Fibroblast of skin of left quadriceps (primary cell): ENCODE measurements at places on chromosomes 1 and 21.

- no peak for DNase-seq
Observed at GRCh38 chr1:167935216-167936067, 1.0 kb upstream of the DCAF6 start.

DNA sequence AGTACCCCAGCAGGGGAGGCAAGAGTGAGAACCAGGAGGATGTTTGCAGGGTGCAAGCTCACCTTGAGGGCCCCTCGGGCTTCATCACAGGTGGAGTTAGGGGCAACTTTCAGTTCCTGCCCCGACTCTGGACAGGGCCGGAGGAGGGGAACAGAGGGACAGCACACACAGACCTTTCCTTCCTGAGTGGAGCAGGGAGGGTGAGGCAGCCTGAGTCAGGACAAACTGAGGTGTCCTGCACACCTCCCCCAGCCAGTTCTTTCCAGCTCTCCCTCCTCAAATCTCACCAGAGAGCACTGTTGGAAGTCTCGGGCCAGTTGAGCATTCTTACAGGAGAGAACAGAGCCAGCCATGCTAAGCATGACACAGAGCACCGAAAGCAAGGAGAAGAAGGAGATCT lies 1.5 kb downstream of the ENTREP3 start:
- no peak for DNase-seq

DNA sequence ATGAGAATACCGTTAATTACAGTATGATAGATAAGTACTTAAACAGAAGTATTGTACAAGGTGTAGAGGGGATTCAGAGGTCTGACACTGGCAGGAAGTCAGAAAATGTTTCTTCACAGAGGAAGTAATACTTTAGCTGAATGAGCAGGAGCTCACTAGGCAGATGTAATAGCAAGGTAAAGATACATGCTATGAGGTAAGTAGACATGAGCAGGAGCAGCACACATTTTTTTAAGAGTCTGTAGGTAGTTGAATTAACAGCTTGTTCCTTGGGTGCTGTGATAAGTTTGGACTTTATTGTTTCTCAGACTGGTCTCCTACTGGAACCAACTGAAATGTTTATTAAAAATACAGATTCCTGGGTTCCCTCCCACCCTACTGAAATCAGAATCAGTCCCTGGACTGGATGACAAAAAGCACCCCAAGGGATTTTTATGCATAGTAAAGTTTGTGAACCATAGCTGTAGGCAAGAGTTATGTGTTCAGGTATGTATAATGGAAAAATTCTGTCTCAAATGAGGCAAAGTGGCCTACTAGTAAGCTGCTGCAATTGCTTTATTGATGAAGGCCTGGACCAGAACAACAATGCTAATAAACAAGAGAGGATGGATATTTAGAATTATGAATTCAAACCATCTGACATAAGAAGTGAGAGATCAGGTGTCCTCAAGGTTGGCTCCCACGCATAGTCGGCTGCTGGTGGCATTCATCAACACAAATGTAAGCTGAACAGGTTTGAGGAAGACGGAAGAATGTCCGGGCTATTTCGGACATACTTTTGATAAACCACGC lies 902 bp downstream of the AP4B1 start:
- DNase-seq: no peak

- no peak for DNase-seq
Observed at GRCh38 chr1:223765719-223766340, 53.5 kb downstream of the CAPN2 start.

GRCh38 chr1:21868941-21869454 lies 56.9 kb downstream of the LDLRAD2 start:
- no peak for DNase-seq

DNA sequence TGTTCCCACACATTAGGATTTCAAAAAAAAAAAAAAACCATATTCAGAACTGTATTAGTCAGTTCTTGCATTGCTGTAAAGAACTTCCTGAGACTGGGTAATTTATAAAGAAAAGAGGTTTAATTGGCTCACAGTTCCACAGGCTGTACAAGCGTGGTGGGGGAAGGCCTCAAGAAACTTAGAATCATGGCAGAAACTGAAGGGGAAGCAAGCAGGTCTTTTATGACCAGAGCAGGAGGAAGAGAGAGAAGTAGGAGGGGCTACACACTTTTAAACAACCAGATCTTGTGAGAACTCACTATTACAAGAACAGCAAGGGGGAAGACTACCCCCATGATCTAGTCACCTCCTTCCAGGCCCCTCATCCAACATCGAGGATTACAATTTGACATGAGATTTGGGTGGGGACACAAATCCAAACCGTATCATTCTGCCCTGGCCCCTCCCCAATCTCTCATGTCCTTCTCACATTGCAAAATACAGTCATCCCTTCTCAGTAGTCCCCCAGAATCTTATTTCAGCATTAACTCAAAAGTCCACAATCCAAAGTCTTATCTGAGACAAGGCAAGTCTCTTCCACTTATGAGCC lies 51.8 kb downstream of the POU2F1 start:
- DNase-seq: no peak

- peak; percentile 24 for DNase-seq
Observed at GRCh38 chr1:208536212-208536611, 292.0 kb upstream of the PLXNA2 start.

DNA sequence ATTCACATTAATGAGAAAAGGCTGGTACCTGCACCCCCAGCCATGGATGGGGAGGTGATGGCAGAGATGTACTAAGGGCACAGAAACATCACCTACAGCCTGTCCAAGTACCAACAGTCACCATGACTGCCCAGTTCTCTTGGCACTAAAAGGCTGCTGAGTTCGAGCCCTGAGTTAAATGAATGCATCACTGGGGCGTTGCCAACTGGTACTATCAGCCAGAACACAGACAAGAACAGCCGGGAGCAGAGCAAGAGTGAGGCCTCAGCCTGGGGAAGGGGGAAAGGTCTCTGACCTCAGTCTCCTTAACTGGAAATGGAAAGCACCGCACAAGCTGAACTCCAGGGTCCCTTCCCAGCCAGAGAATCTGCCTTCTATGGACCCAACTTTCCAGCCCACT lies 60.5 kb downstream of the GLIS1 start:
- DNase-seq: no peak

DNA sequence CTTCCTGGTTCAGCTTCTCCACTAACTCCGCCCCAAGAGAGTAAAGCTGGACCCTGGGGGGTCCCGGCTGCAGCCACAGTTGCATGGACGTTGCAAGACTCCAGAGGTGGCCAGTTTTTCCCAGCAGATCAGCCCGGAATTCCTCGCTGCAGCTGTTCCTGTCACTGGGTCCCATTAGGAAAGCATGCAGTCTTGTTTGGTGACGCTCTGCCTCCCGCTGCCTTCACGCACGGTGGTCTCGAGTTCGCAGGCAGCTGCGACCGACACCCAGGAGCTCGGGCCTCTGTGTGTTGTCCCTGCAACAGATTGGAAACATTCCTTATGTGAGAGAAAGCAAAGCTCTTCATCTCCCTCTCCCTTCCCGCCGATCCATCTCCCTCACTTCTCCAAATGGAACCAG lies 162.8 kb downstream of the PRDM16 start:
- no peak for DNase-seq

DNA sequence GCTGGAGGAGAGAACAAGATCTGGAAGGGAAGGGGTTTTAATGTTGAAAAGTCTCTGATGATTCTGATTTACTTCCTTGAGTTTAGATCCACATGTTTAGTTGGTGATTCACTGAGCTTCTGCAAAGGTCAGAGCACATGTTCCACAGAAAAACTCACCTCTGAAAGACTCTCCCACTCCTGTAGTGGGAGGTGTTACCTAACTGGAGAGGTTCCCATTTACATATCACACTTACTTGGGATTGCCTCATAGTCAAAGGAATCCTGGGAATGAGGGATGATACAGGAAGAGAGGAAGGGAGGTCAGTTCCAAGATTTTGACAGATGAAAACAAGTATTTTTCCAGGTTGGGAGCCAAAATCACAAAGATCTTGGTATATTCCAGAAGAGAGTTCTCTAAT lies 2.7 kb upstream of the NTNG1 start:
- DNase-seq: no peak

DNA sequence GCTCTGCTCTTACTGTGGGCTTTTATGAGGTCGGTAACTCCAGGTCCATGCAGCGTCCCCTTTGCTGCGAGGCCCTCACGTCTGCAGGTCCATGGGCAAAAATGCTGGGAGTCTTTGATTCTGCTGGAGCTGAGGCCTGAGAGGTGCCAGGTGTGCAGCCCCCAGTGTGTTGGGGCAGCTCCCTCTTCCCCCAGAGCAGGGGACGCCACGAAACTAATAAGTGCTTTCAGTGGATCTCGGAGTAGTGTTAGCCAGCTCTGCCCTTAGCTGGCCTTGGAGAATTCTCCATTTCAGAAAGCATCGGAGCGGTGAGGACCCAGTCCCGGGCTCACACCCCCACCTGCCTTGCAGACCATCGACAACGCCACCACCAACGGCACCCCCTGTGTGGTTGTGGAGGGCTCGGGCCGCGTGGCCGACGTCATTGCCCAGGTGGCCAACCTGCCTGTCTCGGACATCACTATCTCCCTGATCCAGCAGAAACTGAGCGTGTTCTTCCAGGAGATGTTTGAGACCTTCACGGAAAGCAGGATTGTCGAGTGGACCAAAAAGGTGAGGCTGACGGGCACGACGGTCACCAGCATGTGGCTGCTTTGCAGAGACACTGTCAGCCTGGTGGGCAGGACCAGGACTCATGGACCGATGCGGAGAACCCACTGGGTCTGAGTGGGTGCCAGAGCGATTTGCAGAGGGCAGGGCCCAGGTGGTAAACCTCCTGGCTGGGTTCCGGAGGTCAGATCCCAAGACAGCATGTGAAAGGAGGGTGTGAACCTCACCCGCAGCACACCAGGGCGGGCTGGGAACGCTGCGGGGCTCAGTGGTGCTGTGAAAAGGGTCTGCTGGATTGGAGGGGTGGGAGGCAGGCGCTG lies 25.5 kb downstream of the TRPM2 start:
- no peak for DNase-seq

GRCh38 chr1:184270556-184270955 lies 116.3 kb upstream of the C1orf21 start:
- DNase-seq: no peak

GRCh38 chr1:207316622-207317391 lies 4.7 kb upstream of the CD55 start:
- DNase-seq: peak; percentile 14
